Stimulated activated CD8-positive, alpha-beta memory T cell treated with anti-CD3 and anti-CD28 coated beads, Interleukin-15, amount 100 ng/mL, for 4 hours (primary cell): ENCODE measurements at places on chromosomes 3 and 15.

DNA sequence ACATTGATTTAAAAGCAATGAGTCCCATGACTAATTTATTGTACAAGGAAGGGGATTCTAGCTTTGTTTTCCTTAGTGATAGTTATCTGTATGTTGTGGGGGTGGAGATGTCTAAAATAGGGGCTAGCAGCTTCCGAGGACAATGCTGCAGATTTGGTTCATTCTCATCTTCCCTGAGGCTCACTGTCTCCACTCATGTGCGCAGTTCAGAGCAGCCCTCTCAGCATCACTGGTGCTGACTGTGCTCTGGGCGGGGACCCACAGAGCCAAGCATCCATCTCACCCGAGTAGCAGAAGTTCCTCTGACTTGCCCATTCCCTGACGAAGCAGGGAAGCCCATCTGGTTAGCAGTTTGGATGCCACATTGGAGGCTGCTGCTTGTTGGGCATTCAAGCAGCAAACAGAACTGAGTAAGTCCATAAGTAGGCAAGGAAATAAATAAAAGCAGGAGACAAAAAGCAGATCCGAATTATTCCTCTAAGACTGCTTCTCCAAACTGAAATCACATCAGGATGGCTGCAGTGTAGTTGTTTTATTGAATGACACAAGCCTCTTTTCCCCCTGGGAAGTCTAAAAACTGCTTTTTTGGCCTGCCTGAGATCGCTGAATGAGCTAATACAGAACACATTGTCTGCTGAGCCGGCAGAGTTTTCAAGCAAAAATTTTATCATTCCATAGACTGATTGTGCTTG is 27.5 kb downstream of the RARB start:
- DNase-seq = no peak

DNA sequence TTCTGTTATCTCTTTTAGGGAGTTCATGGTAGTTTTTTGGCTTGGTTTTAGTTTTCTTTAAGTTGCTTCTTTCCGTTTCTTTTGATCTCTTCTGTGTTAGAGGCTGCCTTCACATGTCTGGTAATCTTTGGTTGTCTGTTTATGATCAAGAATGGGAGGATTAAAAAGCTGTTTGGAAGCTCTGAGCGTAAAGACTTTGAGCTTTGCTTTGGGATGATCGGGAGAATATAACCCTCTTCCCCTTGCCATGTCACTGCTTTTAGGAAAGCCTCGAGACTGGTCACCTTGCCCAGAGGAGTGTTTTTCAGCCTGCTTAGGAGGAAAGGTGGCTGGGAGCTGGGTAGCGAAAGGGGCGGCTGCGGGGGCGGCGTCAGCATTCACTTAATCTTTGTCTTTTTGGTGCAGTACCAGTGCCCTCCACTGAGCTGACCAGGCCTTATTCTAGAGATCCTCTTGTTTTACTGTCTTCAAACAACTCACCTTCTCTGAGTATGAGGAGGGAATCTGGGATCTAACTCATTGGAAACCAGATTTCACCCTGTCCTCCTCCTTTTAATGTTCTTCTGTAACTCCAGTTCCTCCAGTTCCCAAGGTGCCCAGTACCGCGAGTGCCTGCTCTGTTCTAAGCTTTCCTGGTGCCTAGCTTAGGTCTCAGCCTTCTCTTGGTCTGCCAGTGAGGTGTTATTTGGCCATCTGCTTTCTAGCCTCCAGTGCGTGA is 15.5 kb downstream of the TATDN2 start:
- peak; percentile 44 for DNase-seq

GRCh38 chr15:73800662-73801345 is 47.7 kb upstream of the INSYN1 start:
- no peak for DNase-seq

GRCh38 chr3:150454622-150455021 is 46.5 kb downstream of the TSC22D2 start:
- DNase-seq = no peak

- no peak for DNase-seq
These were observed 1305.2 kb downstream of the SI start for GRCh38 chr3:163773136-163773535.

GRCh38 chr3:157110761-157111278 is 49.1 kb downstream of the CCNL1 start:
- DNase-seq = no peak

DNA sequence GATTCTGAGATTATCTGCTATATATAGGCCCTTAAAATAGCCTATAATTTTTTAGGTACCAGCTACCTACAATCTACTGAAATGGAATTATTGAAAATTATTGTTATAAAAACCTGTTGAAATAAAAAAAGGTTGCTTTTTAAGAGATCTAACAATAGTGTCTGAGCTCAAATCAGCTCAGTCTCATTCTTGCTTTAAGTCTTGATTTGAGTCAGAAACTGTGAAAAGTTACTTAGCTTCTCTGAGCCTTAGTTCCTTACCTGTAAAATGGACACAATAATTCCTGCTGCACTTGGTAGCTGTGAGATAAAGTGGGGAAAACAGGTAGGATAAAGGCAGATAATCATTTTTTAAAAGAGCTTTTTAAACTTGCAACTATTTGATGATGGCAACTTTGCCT is 118.8 kb upstream of the UBE2E2 start:
- DNase-seq = no peak

DNA sequence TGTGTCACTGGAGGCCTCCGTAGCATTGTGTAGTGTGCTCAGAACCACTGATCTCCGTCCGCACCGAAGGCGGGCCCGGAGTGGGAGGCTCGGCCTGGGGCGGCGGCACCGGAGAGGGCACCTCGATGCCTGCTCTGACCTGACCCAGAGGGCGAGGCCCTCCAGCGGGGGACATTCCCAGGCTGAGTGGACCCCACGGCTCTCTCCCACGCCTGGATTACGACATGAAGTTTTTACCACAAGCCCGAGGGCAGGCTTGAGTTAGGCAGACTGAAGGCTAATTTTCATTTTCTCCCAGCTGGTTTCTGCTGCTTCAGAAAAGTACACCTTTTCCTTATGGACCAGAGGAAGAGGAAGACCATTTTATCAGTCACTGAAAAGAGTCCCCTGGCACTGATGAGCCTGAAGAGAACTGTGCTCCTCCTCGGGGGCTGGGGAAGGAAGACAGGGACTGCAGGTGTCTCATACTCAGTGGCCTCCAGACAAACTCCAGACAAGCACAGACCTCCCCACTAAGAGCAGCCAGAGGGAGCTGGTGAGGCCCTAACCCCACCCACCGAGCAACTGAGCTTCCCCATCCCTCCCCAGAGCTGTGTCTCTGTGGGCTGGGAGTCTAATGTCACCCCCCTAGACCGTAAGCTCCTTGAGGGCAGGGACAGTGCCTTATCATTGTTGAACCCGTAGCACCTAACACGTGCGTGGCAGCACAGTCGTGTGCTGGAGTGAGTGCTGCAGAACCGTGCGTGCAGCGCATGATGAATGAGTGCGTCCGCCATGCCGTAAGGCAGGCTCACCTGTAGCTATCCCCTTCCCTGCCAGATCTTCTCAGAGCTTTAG is 74.5 kb upstream of the BLM start:
- DNase-seq = no peak
